ENCODE measurements at places on chromosomes 6 and 20.
A peak's percentile ranks its signal among the peaks of the same experiment; 100 is the strongest.

- peak; percentile 76 for DNase-seq
Observed at GRCh38 chr6:26304797-26305640, 60.0 kb upstream of the BTN3A2 start.

- DNase-seq = no peak
Observed at GRCh38 chr6:1201547-1202200, 110.2 kb upstream of the FOXQ1 start.

DNA sequence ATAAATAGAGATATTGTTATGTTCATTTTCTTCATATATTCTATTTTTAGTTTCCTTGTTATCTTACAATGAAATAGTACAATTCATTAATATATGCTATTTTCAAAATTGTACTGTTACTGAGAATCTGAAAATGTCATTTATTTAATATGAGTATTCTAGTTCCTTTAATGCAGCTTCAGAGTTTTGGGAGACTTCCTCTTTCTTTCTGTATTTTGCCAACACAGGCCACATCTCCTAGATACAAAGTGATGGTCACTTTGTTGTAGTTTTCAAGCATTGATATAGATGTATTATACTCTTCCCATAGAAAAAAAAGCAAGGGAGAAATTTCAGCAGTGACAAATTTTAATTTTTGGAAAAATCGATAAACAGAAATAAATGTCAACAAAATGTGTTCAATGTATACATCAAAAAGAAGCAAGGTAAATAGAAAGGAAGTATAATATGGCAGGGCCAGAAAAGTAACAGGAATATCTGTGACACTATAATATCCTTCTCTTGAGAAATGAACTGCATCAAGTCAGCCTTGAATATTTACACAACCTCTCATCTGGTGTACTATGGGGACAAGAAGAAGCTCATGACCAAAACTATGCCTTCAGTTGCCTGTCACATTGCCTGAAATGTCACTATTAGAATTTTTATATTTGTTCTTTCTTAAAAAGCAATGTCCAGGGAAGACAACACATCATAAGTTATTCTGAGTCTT, 396.0 kb downstream of the TBC1D32 start:
- no peak for DNase-seq

DNA sequence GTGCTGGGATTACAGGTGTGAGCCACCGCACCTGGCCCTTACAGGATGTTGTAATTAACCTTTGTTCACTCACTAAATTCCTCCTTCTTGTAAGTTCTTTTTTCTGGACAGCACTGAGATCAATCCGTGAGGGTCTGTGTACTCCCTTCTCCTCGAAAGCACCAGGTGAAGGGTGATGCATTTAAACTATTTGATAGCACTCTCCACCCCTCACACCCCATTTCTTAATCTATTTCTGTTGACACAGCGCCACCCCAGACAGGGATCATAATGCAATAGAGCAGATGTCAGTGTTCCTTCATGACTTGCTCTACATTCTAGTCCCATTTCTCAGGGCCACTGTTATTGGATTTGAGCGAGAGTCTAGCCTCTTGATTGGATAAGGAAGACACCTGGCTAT, 46.3 kb downstream of the PPP1R14C start:
- DNase-seq = no peak

DNA sequence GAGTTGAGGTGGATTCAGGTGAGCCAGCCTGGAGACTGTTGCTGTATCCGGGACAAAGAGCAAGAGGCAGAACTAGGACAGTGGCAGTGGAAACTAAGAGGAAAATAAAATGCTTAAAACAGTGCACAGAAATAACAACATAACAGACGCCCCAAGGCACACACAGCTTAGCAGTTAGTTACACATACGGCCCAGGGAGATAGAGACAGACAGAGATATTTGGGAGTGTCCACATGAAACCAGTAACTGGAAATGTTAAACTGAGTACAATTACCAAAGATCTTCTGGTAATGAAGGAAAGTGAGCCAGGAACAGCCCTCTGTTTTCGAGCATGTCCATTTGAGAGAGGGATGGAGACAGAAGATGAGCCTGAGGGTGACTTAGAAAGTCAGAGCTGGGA, 237.5 kb upstream of the QKI start:
- no peak for DNase-seq

DNA sequence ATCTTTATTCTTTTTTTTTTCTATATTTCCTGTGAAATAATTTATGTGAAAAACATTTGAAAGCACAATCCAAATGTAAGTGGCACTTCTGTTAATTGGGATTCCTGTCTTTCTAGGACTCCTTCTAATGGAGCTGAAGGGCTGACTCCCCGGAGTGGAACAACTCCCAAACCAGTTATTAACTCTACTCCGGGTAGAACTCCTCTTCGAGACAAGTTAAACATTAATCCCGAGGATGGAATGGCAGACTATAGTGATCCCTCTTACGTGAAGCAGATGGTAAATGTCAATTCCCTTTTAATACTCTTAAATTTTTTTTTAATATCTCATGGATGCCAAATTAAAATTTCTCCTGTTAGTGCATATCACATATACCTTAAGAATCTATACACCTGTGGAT, 35.0 kb downstream of the CDC5L start:
- DNase-seq = no peak

DNA sequence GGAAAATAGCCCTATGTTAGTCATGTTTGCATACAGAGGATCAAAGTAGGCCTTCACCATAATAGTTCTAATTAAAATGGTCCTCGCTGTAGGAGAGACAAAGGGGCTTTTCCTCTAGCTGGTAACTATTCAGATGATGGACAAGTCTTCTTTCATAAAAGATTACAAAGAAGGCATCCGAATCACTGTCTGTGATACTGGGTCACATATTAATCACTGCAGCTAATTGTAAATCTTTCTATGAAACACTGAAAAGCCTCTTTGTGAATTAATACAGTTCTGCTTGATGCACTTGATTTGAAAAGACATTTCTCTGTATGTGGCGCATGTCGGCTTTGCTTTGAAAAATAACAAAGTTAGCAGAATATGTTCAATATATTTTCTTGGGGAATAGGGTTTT, 520.8 kb downstream of the KIF16B start:
- no peak for DNase-seq

DNA sequence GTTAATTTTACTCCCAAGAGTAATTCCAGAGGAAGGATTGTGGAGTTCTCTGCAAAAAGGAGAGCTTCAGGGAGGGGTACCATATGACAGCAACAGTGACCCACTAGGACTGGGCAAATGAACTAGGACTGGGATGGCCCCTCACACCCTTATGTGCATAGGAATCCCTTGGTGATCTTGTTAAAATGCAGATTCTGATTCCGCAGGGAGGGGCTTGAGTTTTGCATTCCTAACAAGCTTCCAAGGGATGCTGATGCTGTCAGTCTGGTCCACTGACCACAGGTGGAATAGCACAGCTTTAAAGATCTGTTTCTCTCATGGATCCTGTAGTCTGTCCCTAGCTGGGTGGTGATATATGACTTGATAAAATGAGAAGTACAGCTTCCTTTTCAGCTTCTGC, 6.3 kb upstream of the FOXA2 start:
- DNase-seq = no peak

GRCh38 chr6:135257631-135258405, 76.7 kb downstream of the MYB start:
- no peak for DNase-seq

GRCh38 chr6:105936972-105937371, 149.2 kb upstream of the PRDM1 start:
- DNase-seq = no peak

- DNase-seq = no peak
Observed at GRCh38 chr6:53280207-53280606, 68.5 kb downstream of the ELOVL5 start.

DNA sequence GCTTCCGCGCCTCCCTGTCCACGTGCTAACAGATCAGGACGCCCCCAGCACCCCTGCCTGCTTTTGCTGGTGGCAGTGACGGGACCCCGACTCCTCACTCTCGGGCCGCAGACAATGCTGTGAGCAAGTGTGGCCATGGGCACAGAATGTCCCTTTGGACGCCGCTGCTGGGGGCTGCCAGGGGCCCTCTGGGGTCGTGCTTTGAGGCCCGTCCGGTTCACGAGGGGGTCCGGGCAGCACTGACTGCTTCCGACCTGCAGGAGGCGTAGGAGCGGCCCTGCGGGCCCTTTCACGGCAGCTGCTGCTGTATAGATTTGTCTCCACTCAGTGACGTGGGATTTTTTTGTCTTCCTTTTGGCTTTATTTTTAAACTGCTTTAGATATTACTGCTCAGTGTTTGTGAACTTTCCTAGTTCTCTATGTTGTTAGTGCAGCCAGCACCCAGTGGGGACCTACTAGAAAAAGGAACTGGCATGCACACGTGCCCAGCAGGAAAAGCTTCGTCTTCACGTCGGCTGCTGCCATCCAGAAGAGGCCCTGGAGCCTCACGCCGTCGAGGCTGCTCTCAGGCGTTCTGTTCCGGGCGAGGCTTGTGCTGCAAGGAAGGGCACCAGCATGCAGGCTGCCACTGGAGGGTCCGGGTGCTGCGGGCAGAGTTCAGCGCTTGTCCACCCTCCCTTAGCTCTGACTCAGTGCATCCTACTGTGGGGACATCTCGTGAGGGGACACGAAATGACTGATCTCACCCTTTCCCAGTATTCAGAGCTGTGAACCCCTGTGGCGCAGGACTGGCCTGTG, 21.7 kb downstream of the UCKL1 start:
- DNase-seq = no peak

DNA sequence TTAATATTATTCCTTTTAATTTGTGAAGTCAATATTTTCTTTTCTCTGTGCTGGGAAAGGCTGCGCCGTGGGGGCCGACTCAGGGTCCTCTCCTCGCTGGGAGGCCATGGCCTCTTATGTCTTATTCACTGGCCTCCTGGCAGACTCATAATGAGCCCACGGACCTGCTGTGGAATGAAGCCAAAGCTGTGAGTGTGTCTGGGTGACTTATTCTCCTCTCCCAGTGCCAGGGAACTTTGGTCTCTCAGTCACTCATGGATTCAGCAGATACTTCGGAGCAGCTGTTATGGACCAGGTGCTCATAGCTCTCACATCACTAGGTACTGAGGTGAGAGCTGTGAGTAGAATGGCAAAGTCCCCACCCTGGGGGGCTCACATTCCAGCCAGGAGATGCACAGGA, 297.6 kb downstream of the CDH26 start:
- DNase-seq = no peak

DNA sequence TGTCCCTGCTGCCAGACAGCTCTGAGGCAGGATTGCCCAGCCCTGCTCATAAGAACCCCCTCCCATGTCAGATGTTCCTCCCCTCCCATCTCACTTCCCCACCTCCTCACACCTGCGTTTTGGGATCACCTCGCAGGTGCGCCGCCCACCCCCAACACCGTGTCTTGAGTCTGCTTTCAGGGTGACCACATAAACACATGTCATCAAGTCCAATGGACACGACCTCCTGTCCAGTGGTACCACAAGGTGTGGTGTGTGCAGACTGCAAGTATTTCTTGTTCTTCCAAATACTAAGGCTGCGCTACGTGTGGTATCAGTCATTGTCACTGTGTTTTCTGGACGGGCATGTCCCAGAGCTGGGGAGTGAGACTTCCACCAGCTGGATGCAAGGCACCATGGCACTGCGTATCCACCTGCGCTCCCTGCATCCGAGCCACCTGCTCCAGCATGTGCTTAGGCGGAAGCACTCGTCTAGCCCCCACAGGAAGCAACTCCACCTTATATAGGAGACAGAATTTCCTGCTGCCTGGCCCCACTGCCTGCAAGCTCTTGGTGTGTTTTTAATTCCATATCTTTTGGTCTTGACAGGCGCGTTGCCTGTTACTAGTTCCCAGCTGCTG, 119.7 kb upstream of the NXT1 start:
- DNase-seq = no peak

DNA sequence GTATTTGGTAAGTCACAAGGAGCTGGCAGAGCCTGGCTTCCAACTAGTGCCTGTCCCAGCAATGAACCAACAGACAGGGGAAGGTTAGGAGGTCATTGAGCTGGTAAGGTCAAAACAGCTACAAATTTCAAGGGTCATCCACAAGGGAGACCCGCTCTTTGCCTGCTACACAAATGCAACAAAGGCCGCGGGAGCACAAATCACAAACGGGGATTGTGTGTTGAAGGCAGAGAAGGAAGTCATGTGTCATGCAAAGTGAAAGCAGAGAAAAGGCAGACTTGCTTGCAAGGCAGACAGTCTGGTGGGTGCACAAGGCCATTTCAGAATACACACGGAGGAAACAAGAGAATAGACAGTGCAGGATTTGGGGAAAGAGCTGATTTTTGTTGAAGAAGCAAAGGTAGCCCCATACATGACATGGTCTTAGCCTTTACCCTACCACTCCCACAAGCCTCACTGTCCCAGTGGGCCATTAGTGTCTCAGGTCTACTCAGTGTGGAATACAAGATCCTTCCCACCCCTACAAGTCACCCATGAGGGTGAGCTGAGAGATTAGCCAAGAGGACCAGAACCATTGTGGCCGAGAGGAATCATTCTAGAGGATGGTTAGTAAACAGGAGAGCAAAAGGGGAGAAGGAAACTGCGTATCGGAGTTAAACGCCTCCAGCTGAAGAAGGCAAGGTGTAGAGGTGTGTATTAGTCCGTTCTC, 18.1 kb upstream of the SAMHD1 start:
- no peak for DNase-seq

GRCh38 chr6:5175635-5176034, 85.1 kb downstream of the LYRM4 start:
- no peak for DNase-seq

DNA sequence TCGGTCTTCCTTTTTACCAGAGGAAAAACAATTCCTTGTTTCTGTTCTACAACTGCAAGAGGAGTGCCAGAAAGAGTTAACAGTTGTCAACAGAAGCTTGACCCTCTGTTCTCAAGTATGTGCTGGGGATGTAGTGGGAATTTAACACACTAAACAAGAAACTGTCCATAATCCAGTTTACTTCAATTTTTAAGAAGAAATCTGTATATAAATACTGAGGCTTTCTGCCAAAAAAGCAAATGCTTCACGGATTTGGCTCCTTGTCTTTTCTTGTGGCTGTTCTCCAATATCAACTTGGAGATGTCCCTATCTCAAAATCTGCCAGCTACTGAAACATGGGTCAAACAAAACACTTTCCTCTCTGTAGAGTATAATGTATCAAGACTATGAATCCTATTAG, 26.8 kb downstream of the REV3L start:
- DNase-seq = no peak

DNA sequence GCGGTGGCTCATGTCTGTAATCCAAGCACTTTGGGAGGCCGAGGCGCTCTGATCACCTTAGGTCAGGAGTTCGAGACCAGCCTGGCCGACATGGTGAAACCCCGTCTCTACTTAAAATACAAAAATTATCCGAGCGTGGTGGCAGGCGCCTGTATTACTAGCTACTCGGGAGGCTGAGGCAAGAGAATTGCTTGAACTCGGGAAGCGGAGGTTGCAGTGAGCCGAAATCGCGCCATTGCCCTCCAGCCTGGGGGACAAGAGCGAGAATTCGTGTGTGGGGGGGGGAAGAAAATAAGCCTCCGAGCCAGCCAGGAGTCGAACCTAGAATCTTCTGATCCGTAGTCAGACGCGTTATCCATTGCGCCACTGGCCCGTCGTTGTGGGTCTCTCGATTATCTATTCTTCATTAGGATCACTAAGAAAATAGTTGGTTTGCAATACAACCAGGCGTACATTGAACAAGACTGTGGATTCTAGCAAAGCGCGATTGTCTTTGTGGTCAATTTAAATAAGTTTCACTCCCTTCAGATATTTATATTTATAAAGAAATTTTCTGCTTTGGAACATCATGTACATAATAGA, 33.9 kb upstream of the PRSS16 start:
- no peak for DNase-seq

Data from CD4-positive, alpha-beta T cell treated with Interleukin-15 for 1 hour (primary cell).